ENCODE measurements at places on chromosomes 4 and X.
A peak's percentile ranks its signal among the peaks of the same experiment; 100 is the strongest.

DNA sequence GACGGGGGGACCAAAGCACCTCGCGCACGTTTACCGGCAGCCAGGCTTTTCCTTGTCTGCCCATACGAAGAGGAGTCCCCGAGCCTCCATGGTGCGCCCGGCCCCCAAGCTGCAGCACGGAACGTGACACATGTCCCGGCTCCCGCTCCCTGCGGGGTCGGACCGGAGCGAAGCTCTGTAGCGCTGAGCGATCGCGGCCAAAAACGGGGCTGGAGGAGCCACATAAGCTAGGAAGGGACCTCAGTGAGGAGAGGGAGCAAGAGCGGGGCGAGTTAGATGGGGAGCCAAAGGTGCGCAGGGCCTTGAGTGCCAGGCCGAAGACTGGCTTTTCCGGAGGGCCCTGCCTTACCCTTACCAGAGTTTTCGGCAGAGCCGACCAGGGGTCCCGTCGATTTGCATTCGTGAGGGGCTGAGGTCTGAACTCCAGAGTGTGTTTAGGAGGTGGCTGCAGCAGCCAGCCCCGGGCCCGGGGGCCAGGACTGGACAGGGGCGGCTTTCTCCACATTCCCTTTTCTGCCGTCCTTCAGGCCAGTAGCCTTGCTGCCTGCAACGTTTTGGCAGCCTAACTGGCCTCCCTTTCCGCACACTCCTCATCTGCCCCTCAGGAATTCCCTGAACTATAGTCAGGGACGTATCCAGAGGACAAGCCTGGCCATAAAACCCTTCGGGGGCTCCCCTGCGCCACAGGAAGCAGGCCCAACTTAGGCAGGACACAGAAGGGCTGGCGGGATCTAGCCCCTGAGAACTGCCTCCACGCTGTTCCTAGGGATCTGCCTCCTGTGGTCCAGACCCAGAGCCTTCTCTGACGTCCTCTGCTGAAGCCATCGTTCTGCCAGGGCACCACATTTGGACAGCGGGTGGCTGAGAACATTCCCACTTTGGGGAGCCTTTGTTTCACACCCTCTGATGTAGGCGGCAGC is 689 bp downstream of the SSR4 start:
- no peak for DNase-seq

GRCh38 chr4:122903766-122904288 is 18.6 kb downstream of the NUDT6 start:
- DNase-seq = no peak

DNA sequence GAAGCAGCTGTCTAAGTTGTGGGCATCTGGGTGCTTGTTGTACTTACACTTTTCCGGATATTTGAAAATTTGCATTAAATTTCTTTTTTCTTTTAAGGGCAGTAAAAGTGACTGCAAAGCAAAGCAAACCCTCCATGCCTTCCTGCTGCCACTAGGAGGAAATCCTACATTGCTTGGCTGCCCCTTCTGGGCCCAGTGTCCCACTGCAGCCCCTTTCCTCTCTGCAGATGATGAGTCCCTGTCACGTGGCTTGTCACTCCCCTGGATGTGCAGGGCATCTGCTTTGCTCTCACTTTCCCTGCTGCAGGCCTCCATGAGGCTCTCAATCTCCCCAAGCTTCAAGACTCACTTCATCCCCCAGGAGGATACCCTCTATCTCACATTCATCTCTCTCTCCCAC is 12.7 kb downstream of the TSR2 start:
- no peak for DNase-seq

- DNase-seq = no peak
Observed at GRCh38 chr4:139904406-139904805, 238.8 kb downstream of the MGST2 start.

DNA sequence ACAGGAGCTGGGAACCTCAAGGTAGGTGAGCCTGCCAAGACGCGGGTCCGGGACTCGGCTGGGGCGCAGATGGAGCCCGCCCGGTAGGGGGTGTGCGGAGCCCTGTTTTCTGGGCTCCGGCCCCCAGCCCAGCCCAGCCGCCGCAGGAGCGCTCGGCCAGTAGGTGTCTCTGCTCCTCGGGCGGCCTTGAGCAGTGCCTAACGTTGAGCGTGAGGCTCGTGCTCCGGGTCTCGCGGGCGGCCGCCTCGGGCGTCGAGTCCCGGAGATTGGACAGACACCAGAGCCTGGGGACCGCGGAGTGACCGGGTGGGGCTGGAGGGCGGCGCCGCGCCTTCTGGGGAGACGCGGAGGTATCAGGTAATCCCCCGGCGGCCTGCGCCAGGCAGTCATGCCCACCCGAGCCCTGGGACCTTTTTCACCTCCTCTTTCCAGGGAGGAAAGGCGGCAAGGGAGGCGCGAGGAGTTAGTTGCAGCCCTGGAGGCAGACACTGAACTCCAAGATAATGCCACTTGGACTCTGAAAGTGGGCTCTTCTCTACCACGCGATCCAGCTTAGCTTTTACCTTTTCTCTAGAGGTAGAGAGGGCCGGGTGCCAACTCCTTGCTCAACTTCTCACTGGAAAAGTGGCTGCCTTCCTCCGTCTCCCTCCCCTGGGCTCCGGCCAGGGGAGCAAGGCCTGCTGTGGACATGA is 14.5 kb upstream of the FGG start:
- DNase-seq = peak; percentile 57

DNA sequence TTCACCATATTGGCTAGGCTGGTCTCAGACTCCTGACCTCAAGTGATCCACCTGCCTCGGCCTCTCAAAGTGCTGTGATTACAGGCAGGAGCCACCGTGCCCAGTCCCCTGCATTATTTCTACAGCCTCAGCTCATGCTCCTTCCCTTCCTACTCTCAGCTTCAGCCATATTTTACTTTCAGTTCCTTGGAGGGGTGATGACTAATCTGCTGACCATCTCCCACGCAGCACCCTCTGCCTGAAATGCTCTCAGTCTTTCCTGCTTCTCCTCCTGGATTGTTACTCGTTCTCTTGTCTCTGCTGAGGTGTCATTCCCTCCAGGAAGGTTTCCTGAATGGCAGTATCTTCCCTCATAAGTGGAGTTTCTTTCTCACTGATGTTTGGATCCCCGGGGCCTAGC is 63.3 kb downstream of the MOSPD2 start:
- no peak for DNase-seq

- no peak for DNase-seq
Observed at GRCh38 chrX:23851544-23851943, 56.2 kb downstream of the APOO start.

GRCh38 chr4:94595880-94596483 is 144.2 kb downstream of the PDLIM5 start:
- DNase-seq = no peak

GRCh38 chr4:54513204-54513603 is 144.6 kb upstream of the KIT start:
- DNase-seq = peak; percentile 38

DNA sequence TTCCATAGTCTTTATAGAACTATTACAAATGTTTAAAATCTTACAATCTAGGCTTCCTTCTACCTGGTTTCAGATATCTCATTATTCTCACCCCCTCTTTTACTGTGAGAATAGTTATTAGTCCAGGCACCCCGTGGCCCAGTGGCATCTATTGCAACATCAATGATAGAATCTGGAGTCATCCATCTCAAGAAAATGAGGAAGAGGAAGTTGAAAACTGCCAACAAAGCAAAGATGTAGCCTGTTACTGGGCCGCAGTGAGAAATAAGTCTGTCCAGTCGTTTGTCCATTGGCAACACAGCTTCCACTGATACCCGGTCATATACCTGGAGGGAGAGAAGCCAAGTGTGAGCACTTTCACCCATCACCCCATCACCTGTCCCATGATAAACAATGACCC is 6.0 kb upstream of the ASB11 start:
- no peak for DNase-seq

DNA sequence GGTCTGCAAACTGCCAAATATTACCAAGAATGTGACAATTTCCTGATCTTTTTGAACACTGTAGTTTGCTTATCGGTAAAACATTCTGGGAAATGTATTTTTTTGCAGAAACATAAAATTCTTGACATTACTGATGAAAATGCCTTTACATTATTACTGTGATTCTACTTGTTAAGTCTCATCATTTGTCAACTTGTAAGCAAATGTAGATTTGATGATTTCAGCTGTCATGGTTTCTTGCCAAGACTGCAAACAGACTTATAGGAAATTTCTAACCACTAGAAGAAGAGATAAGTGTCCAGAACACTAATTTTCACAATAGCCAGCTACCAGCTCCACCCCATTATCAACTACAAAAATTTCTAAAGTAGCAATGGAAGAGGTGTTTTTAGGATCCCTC is 560.4 kb downstream of the STPG2 start:
- no peak for DNase-seq

GRCh38 chrX:132375941-132376340 is 112.9 kb downstream of the MBNL3 start:
- DNase-seq = no peak

DNA sequence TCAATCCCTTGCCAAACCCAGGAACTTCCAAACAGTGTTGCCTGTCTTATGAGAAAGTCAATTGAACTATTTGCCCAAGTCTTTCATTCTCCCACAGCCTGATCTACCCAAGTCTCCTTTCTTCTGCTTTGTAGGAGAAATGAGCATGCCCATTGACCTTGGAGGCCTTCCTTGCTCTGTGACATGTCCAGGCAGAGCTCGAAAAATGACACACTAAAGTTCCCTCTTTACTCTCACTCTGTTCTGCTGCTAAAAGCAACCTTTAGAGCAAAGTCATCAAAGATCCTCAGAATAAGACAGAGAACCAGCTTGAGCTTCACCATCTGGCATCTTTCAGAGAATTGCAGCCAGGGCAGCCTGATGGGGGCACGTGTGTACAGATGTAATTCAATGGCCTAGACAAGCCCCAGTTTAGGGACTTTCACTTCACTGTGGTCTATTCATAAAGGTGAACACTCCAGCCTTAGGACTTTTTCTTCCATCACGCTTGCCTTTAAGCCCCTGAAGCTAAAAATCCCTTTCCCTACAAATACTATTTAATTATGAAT is 136.4 kb downstream of the AMELX start:
- DNase-seq = no peak

DNA sequence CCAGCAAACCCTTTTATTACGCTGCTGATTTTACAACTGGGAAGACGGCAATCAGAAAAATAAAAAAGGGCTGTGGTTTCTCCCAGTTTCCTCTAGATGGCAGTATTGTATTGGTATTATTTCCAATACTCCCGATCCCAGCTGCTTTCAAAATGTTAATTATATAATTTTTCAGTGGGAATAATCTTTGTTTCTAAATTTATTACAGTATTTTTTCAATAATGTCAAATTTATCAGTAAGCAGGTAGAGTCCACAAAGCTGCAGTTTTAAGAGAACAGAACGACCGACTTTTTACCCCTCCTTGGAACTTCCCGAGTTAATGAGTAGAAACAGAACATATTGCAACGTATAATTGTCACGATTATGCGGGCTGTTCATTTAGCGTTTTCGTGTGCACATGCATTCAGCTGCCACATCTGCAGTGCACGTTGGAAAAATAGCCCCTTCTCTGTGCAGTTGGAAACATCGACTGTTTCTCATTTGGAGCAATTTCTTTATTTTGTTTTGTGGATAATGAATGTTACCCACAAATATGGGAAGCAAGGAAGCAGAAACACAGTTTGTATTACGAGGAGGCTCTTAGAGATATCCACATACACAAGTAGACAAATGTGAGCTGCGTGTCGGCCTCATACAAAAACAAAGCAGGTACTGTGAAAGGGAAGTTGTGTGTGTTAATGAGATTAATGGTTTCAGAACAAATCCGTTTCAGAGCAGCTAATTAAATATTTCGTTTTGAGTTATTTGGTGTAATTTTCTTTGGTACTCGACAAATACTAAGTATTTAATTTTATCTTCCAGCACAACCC is 188.0 kb downstream of the STIM2 start:
- no peak for DNase-seq

DNA sequence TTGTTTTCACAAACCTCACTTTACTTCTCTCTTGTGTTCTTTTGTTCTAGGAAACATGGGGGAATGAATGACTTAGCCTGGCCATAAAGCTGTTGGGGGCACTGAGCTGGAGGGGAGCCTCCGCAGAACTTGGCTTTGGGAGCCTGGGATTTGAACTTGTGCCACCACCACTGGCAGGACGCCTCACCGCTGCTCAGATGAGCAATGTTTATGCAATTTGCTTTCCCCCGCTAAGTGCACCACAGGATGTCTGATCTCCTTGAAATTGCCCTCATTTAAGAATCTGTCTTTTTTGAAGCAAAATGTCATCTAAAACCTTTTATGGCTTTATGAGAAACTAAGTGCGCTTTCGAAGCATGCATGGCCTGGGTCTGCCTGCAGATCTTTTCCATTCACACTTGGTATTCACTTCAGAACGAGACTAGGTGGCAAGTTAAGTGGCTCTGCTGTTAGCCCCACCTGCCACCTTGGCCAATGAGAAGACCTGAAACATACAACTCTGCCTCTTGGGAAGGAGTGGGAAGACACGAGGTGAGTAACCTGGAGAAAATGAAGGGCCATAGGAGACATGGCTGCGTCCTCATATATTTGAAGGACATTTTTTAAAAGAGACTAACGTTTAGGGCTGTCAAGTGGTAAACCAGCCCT is 119.3 kb downstream of the LDB2 start:
- no peak for DNase-seq

- DNase-seq = no peak
Observed at GRCh38 chr4:954211-955020, 19.0 kb downstream of the DGKQ start.

GRCh38 chr4:25666031-25666630 is 10.5 kb downstream of the SLC34A2 start:
- DNase-seq = no peak

DNA sequence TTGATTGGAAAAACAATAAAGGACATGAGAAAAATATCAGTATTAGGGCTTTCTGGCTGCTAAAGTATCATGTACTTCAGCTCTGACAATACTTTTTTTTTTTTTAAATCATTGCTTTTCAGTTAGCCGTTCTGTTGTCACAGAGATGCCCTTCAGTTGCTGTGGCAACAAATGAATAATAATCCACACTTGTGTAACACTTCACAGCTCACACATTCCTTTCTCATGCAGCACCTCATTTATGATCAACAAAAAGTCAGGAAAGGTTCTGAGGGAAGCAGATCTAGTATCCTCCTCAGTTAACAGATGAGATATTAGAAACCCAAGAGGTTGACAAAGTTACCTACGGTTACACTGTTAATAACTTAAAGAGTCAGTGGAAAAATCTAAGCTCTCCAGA is 444.2 kb upstream of the SLIT2 start:
- no peak for DNase-seq

GRCh38 chr4:67087897-67088296 is 457.4 kb downstream of the CENPC start:
- peak; percentile 31 for DNase-seq

DNA sequence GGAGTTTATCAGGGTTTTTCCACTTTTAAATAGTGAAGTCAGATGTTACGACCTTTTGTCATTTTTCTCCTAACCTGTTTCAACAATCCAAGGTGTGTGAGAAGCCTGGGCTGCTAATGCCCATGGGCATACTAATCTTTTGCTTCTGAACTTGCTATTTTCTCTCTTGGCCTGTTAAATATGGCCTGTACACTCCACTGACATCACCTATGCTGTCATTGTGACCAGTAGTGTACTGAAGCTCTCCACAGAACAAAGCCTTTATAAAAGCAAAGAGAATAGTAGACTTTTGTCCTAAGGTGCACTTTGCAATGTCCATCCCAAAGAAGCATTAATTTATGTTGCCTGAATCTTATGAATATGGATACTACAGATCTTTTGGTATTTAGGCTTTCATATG is 1490.5 kb downstream of the STIM2 start:
- DNase-seq = no peak

Measured in left ventricle myocardium superior (tissue), 1 donor.